ENCODE measurements at places on chromosomes 1 and 21.

GRCh38 chr1:226371866-226372490, 35.9 kb downstream of the PARP1 start:
- DNase-seq, result no peak

DNA sequence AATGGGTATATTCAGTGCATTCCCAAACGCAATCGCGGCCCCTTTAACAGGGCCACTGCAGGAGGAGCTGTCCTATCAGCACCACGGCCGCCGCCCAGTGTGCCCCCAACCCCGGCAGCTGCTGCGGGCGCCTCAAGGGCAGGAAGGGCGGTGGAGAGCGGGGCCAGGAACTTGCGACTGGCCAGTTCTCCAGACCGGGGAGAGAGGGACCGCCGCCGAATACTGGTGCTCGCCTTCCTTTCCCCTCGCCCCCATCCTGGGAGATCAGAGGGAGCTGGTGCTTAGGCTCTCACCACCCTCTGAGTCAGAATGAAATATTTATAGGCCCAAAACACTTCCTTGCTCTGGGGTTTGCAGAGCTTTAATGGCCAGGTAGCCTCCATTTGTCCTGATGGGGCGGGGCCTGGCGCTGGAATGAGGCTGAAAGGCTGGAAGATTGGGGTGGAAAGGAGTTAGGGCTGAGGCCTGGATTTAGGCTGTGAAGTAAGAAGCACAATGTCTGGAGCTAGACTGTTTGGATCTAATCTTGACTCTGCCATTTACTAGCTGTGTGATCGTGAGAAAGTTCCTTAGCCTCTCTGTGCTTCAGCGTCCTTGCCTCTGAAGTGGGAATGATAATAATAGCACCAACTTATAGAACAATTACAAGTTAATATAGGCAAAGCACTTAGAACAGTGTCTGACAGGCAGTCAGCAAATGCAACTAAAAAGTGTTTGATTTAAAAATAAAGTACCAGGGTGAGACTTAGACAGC, 75.5 kb downstream of the NAV1 start:
- DNase-seq, result no peak

- no peak for DNase-seq
Measured at GRCh38 chr1:62207187-62207586, 12.5 kb downstream of the L1TD1 start.

DNA sequence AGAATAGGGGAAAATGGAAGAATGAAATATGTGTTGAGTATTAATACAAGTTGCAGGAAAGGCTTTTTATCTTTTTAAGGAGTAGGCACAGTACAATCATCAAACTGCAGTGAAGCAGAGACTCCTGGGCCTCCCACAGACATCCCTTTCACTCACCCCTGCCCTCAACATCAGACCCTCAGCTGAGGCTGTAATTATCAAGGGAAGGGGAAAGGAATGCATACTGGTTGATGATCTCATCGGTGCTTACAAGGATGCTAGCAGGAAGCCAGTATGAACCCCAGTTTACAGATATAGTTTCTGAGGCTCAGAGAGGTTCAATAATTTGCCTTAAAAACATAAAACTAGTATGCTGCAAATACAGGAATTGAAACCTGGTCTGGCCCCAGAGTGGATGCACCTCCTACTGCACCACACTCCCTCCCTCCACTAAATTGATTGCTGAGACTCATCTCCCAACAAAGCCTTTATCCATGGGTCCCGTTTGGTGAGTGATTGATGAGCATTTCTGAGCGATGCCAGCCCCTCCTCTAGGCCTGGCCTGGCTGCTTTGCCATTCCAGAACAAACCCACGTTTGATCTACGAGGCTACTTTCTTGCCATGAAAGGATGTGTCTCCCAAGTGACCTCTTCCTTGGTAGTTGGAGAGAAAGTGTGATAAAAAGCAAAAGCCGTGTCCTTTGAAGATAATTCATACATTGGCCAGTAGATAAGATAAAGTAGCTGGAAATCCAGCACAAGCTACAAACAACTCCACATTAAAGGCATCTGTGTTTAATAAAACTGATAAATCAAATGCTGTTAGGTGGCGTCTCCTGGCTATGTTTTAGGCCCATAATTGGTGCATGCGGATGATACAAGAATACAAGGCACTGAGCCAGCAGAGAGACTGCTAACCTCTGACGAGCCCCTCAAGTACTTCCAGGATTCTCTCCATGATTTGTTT, 233.9 kb upstream of the CAMK1G start:
- DNase-seq, result no peak

Data from NCI-H2081 treated with DMSO at 0.1 percent for 48 hours (cell line).